B cell (primary cell): ENCODE measurements at places on chromosomes 5 and 9. TPM values are rescaled to one million over a fixed set of nuclear protein-coding genes. Genes with fewer than 3 reads are reported as not detected.

GCNT1 gene
- polyA plus RNA-seq = 31.0 and 32.0 TPM in 2 replicates

TUSC1 gene
- 0.55 and 0.82 TPM in 2 replicates for polyA plus RNA-seq

MRRF gene
- polyA plus RNA-seq = 38.6 TPM in 2 replicates

OSMR gene
- polyA plus RNA-seq = not detected in 2 replicates

RFESD gene
- 0.46 and 1.5 TPM in 2 replicates for polyA plus RNA-seq

FOXI1 gene
- 0.17 TPM in 1 of 2 replicates, not detected in the other for polyA plus RNA-seq

PCDHB4 gene
- polyA plus RNA-seq = not detected in 2 replicates

ZDHHC12 gene
- 31.0 and 47.0 TPM in 2 replicates for polyA plus RNA-seq

PCDHB5 gene
- polyA plus RNA-seq = 0.06 TPM in 1 of 2 replicates, not detected in the other

SAPCD2 gene
- 0.45 and 0.69 TPM in 2 replicates for polyA plus RNA-seq

LECT2 gene
- polyA plus RNA-seq = not detected in 2 replicates
